RCC 7860 (cell line): ENCODE measurements at places on chromosomes 2 and 18.
A peak's percentile ranks its signal among the peaks of the same experiment; 100 is the strongest.

DNA sequence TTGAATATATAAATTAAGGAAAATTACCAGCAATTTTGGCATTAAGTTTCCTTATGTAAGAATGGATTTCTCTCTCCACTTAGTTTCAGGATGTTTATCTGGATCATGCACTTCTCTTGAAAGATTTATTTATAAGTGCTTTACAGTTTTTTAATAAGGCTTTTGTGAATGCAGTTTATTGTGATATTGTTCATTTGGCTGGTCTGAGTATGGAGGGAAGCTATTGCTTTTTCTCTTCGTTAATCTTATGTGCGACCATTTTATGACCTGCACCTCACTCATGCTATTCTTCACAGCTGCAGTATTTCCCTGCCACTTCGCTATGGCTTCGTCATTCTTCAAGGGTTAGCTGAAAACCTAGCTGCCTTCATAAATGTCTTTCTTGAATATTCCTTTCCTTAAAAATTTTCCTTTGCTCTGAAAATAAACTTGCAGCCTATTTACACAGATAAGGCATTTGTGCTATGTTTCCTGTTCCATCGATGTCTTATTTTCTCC is 233.4 kb downstream of the SOCS6 start:
- no peak for DNase-seq

DNA sequence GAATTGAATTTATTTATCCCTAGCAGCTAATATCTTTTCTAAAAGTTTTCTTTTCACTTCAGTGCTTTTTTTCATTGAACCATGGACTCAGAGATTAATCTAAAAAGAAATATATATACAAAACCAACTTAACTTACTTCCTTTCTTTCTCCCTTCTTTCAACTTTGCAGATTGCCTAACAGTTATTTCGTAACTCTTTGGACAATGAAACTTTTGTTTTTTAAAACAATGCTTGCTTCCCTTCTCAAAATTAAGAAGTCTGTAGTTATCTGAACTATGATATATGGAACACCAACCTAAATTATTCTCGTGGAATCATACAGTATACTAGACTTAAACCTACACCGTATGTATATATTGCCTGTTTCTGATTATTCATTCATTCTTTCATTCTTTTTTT is 62.9 kb downstream of the MIB1 start:
- no peak for DNase-seq

- DNase-seq, result peak; percentile 91
These were observed 24.5 kb downstream of the CYP27A1 start for GRCh38 chr2:218806346-218806978.

DNA sequence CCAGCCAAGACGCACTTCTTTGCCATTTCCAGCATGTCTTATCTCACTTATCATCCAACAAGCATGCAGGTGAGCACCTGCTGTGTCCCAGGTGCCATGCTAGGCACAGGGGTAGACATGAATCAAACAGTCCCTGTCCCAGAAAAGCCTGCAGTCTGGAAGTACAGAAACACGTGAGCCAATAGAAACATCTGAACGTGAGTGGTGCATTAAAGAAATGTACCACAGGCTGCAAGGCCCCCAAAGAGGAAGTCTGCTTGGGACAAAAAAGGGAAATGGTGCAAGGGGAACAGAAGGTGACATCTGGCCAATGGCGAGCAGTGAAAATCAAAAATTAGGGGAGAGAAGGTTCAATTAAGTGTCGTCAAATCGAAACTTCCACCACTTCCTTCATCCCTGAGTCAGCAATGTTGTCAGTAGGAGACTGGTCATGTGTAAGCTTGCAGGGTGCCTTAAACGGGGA is 17.6 kb upstream of the TMEM247 start:
- DNase-seq, result no peak

DNA sequence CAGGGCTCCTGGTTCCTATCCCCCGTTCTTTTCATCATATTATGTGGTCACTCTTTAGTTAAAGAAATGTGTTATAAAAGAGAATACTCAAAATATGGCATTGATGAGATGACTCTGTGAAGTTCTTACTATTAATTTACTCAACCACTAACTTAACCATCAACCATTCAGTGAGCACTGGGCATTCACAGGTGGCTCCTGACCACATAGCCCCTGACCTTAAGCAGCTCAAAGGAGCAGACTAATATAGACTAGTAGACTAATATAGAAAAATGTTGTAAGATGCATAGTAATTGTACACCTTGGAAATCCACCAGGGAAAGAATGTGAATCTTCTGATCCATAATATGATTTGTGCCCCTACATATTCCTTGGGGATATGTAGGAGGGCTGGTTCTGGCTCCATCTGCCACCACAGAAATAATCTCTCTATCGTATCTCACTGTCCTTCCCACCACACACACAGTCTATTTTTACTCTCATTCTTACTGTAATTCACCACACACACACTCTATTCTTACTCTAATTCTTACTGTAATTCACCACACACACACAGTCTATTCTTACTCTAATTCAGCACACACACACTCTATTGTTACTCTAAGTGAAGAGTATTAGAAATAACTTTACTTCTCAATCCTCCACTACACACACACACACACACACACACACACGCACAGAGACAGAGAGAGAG is 188.9 kb upstream of the ITGA4 start:
- DNase-seq, result no peak

DNA sequence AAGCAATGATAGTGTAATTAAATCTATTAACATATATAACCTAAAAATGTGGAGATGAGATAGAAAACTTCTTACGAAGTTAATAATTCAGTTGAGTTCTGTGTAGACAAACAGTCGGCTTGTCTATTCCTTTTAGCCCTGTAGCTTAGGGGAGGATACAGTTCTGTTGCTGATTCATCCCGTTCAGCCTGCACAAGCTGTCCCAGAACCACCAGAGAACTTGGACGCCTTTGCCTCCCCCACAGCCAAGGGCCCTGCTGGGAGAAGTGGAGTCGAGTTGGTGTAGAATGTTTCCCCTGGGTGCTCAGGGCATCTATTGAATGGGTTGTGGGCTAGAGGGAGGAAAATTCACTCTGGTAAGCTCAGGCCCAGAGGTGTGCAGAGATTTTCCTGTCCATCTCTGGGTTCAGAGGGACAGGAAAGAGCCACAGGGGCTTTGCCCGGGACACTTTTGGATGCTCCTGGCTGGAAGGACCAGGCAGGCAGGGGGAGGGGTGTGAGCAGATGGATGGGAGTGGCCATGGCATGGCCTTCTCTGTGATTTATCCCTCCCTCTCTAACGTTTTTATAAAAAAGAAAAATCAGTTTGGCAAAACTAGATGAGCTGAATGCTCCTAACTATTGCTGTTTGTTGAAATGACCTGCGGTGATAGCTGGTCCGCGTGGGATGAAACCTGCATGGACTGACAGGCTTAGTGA is 42.8 kb upstream of the GALR1 start:
- peak; percentile 59 for DNase-seq

- no peak for DNase-seq
These were observed 4.6 kb upstream of the BOK start for GRCh38 chr2:241553981-241554380.

- peak; percentile 9 for DNase-seq
These were observed 170.9 kb downstream of the PRPF40A start for GRCh38 chr2:152546230-152546837.

DNA sequence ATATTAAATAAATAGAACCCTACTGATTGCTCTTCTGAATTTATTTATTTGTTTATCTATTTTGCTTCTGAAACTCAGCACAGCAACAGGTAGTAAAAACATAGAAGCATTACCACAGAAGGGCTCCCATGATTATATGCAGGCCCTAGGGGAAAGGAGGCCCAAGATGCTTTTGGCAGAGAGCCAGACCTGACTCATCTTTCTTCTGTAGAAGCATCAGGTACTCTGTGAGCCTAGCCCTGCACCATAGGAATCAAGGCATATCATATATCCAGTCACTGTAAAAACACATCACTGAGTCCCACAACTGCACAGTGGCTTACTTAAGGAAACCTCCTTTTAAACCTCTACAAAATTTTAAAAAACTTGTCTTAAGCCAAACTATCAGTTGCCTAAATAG is 1.8 kb downstream of the SCN9A start:
- DNase-seq, result peak; percentile 76

- peak; percentile 51 for DNase-seq
These were observed 150.2 kb upstream of the SPATS2L start for GRCh38 chr2:200156166-200156835.

DNA sequence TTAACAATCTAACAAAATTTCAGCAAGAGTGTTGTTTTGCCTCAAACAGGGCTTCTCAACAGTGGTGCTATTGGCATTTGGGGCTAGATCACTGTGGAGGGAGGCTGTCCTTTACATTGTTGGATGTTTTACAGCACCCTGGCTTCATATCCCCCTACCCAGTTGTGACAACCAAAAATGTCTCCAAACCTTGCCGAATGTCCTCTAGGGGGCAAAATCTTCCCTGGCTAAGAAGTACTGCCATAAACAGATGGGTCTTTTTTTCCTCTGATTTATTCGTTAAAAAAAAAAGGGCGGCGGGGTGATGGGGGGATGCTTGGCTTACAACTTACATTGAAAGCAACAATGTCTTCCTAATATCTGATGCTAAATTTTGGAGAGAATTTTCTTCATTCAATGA is 207.6 kb upstream of the CCDC150 start:
- no peak for DNase-seq

GRCh38 chr2:100813527-100813926 is 6.4 kb upstream of the NPAS2 start:
- DNase-seq, result no peak

- no peak for DNase-seq
These were observed 40.6 kb upstream of the RNU4ATAC start for GRCh38 chr2:121489911-121490583.

DNA sequence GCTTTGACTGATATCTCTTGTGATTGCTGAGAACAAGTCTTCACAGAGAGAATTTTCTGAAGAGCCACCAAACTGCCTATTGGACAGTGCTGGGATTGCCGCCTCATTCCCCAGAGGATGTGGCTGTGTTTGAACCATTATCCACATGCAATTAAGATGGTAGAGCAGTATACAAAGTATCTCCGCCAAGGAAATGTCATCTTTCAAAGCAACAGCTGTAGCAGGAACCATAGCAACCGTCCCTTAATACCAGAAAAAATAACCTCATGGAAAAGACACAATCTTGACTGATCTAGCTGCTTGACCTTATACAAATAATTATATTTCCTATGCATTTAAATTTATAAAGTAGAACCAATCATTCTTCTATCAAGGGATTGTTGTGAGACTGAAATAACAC is 772.6 kb upstream of the FAM98A start:
- no peak for DNase-seq

DNA sequence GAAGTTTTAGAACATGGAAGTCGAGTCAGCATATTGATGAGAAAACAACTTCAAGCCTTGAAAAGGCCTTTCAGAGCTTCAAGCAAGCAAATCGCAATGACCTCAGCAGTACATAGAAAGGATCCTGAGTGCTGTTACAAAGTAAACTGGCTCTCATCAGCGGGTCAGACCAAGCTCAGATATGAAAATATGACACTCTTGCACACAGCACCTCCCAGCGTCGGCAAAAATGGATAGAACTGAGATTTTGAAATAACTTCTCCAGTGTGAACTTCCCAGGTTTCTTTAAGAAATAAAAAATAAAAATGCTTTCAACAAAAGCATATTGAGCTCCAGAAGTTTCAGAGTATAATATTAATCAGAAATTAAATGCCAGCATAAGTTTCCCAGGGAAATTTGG is 296.9 kb downstream of the FBXO15 start:
- no peak for DNase-seq

DNA sequence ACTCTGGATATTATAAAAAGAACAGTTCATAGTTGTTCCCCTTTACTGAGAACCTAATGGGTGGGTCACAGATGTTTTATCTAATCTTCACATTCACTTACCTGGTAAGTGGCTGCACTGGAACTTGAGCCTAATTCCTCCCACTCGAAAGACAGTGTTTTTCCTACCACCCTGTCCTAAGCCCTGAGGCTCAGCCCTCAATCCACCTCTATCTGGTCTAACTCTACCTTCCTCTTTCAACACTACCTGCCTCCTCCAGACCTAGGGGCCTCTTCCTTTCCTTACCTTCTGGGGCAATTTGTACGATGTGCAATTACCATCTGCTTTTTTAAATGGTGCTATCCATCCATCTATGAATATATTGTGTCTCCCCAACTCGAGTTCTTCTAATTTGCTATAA is 9.7 kb upstream of the KIF3C start:
- no peak for DNase-seq

DNA sequence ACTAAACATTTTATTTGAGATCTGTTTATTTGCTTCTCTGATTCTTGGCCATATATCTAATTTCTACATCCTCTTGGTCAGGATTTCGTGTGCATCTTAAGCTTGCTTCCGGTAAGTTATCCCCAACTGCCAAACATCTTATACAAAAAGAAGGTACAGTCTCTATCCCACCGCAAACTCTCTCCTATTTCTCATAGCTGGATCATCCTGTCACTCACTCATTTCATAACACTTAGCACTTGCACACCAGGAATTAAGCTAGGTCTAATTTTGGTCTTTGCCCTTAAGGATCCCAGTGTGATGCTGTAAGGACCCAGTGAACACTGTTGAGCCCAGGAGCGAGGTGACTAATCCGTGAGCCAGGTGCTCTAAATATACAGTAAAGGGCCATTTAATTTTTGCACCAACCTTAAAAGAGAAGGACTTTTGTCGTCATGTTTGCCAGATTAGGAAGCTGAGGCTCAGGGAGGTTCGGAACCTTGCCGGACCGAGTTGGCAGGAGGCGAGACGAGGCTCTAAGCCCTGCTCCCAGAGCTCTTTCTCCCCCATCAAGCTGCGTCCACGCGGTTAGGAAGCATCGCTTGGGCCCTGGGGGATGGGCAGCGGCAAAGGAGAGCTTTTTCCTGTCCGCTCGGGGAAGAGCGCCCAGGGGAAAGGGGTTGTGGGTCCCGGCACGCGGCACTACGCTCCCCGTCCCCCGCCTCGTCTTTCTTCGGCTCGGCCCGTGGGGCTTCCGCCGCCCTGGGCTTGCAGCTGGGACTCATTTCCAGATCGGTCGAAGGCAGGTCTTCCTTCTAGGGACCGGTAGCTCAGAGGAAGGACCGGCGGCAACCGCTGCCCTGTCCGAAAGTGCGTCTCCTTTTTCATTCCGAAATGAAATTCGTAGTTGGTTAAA is 4.1 kb upstream of the ITPRIPL1 start:
- DNase-seq, result no peak

DNA sequence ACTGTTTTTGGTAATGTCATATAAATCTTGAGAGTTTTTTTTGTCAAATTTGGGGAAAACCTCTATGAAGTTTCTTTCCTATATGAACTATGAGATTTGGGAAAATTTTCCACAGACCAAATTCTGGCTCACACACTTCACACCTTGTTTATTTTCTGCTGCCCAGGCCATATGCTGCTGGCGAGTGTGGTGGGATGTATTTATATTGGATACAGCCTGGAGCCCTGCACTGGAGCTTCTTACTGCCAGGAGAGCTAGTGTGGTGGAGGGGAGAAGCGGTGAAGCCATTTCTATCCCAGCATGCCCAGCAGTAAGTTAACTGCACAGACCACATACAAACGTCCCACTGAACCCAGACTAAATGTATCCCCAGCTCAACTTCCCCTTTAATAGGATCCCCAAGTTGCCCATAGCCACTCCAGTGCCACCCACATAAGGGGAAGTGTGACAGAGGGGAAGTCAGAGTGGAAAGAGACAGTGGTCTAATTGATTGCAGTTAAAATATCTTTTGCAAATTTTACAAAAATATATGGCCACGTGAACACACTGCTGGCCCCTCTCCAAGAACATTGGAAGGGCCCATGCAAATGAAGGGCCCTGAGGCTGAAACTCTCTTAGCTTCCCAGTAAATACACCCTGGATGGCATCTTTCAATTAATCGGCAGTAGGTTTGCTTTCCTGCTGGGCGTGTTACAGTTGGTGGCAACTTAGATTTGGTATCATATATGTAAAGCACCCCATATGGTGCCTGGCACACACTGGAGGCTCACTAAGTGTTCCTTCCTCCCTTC is 146.6 kb upstream of the ITGA6 start:
- no peak for DNase-seq

- no peak for DNase-seq
These were observed 148.1 kb downstream of the SLC4A3 start for GRCh38 chr2:219775506-219775905.
